Lower leg skin (tissue), 4 donors: ENCODE measurements at places on chromosomes 3 and 15.

GRCh38 chr3:88807491-88808105 is 299.8 kb upstream of the EPHA3 start:
- no peak for DNase-seq

DNA sequence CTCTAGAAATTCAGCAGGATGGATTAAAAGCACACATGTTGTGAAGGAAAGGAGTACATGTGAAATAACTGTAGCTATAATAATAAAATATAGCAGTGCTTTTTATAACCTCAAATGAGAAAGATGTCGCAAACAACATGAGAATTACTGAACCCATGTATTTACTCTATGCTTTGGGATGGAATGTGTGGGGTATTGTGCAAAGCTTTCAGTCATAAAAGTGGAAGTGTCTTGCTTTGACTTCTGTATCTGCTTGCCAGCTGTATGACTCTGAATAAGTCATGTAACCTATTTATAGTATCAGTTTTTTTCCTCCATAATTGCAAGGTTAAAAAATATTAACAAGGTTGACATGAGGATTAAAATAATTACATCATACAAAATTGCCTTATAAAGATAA is 519.3 kb upstream of the CADM2 start:
- no peak for DNase-seq

- no peak for DNase-seq
Measured at GRCh38 chr3:17055374-17056276, 170.9 kb downstream of the PLCL2 start.

- no peak for DNase-seq
Measured at GRCh38 chr3:60056404-60056803, 1006.6 kb upstream of the CFAP20DC start.

GRCh38 chr3:193078996-193079753 is 161.5 kb upstream of the MB21D2 start:
- DNase-seq, result no peak

DNA sequence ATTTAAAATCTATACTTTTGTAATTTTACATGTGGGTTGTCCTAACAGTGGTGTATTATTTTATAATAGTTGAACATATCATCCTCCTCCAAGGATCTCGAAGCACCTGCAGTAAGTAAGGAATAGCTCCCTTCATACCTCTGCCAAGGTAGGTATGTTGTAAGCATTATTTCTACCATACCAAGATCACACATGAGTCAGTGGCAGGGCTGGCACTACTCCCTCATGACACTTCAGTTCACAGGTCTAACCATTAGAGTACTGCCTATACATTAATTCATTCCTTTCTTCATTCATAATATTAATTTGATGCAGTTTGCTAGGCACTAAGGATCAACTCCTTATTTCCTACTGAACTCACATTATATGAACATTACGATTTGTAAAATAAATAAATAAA is 11.9 kb upstream of the LEKR1 start:
- DNase-seq, result no peak

DNA sequence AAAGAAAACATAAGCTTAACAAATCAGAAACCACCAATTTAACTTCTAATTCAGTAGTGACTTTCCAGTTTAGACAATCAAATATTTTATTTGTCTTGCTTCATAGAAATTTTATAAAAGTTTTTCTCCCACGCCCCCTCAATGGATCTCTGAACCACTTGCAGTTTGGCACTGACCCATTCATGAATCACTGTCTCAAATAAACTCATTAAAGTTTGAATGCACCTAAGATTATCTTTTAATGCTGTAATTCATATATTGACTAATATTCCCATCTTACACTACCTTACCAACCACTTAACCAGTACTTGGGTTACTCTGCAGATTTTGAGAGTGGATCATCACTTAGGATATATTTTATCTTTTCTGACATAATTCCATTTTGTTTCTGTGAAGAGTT is 880.2 kb downstream of the OTOL1 start:
- no peak for DNase-seq

GRCh38 chr3:54296531-54296930 is 174.2 kb downstream of the CACNA2D3 start:
- no peak for DNase-seq

DNA sequence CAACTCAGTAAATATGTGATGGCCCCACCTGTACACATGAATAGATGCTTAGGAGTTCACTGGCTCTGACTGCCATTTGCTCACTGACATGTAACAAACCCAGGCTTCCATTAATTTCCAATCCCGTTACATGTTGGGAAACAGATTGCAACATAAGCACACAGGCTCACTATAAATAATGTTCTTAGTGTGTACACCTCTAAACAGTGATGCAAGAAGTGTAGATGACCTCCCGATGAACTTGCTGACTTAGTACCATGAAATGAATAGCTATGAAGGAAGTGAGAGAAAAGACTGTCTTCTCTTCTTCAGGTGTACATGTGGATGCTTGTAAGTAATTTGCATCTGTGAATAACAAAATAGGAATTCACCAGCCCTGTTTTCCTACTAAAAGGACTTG is 21.4 kb upstream of the FSIP1 start:
- no peak for DNase-seq
